ENCODE measurements at places on chromosomes 2 and 18. TPM values are rescaled to one million over a fixed set of nuclear protein-coding genes. Genes with fewer than 3 reads are reported as not detected.

The NFATC1 gene
- 13.8 TPM for total RNA-seq

The MAIP1 gene
- total RNA-seq, result 17.9 TPM

The TIMM21 gene
- total RNA-seq, result 61.4 TPM

The NCOA1 gene
- total RNA-seq, result 52.3 TPM

GRCh38 chr2:218180467-218181114, 13.8 kb upstream of the CXCR1 start:
- no peak for DNase-seq

GRCh38 chr2:173239644-173240043, 115.0 kb upstream of the CDCA7 start:
- DNase-seq, result no peak

DNA sequence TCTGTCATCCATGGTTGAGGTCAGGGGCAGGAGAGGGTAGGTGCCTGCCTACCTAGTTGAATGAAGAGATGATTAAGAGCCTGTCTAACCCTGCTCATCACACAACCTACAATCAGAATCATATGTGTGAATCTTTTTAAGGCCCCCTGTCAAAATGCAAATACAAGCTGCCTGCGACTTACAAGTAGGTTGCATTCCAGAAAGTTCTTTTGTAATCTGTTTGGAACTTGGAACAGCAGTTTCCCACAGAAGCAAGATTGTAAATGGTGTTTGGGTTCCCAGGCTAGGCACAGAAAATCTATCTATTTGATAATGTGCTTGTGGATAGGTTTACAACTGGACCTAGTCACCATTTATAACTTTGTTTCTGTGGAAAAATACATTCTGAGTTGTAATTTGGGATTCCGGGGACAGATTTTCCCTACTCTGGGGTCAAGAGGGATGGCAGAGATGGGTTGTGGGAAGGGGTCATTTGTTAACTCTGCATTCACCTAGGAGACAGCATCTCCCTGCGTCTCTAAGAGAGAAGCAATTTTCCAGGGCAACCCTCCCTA, 4.4 kb downstream of the LIPG start:
- DNase-seq, result no peak

DNA sequence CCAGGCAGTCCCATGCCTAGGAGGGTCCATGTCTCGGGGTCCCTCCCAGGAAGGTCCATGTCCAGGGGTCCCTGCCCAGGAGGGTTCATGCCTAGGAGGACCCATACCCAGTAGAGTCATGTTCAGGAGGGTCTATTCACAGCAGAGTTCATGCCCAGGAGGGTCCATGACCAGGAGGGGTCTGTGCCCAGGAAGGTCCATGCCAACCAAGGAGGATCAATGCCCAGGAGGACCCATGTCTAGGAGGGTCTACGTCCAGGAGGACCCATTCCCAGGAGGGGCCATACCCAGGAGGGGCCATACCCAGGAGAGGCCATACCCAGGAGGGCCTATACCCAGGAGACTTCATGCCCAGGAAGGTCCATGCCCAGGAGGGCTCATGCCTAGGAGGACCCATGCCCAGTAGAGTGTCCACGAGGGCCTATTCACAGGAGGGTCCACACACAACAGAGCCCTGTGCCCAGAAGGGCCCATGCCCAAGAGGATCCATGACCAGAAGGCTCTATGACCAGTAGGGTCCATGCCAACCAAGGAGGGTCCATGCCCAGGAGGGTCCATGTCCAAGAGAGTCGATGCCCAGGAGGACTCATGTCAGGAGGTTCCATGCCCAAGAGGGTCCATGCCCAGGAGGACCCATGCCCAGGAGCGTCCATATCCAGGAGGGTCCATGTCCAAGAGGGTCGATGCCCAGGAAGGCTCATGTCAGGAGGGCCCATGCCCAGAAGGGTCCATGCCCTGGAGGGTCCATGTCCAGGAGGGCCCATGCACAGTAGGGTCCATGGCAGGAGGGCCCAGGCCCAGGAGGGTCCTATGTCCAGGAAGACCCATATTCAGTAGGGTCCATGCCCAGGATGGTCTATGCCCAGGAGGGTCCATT, 10.1 kb downstream of the GPR35 start:
- no peak for DNase-seq

DNA sequence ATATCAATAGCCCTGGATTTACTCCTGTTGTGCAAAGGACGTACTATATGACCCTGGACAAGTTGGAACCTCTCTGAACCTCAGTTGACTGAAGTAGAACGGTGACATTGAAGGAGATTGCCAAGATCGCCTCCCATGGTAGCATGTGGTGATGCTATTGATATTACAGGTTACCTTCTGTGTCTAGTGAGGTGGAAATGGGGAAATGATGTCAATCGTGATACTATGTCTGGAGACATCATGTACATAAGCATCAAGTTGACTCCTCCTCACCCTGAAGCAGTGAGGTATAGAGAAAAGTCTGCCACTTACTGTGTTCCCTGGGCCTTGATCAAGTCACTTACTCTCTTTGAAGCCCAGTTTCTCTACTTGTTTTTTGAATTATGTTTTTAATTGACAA, 93.9 kb downstream of the KLF7 start:
- no peak for DNase-seq

- DNase-seq, result no peak
These were observed 383.7 kb downstream of the ZNF521 start for GRCh38 chr18:24968238-24968775.

DNA sequence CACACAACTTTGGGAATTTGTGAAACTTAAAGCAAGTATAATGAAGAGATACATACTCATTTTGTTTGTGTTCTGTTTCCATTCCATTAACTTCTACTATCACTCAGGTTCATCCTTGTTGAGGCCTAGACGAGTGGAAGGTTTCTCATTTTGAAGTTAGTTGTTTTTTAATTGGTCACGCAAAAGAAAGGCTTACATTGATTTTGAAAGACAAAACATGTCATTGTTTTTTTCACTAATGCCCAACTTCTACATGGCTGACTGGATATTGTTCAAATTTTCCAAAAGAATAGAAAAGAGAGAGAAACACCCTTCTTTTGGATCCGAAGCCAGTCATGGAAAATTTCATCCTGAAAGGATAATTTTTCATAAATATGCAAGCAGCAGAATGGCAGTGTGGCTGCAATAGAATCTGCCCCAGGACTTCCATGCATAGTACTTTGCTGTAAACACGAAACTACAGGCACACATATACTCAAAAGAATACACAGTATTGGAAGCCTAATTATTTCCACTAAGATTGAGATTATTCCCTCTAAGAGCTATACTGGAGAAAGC, 27.4 kb downstream of the PRKCE start:
- no peak for DNase-seq

DNA sequence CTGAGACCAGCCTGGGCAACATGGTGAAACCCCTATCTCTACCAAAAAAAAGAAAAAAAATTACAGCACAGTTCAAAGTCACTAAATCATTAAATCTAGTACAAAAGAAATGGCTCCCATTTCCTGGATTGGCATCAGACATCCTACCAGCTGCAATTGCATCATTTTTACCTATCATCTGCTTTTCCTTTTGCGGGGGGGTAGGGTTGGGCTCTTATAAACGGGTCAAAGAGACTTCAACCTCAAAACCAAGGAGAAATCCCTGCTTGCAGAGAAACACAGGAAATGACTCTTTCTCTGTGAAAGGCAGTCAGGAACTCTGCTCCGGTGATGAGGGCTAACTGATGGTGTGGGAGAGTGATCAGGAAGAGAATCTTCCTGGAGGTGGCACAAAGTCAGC, 45.3 kb upstream of the RFX8 start:
- no peak for DNase-seq

DNA sequence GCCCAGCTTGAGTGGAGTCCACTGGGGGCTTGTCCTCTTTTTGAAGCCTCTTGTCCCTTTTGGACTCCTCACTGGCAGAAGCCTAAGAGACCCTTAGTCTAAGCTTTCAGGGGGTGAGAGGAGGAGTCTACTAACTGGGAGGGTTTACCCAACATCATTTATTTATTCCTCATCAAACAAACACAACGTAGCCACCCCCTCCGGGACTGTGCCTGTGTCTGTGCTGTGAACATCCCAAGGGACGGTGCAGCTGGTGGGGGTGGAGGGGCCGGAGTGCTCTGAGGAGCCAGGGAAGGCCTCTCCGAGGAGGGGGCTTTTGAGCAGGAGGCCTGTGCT, 42.7 kb upstream of the TAF1B start:
- no peak for DNase-seq

Data from sigmoid colon (tissue), 7 donors.